Aorta (tissue), 5 donors: ENCODE measurements at places on chromosomes 11 and 22. TPM values are rescaled to one million over a fixed set of nuclear protein-coding genes. Genes with fewer than 3 reads are reported as not detected.

The PRG3 gene
- total RNA-seq = not detected

The EHD1 gene
- 122 TPM for total RNA-seq

The GRAMD4 gene
- 37.1 TPM for total RNA-seq

The FIBIN gene
- total RNA-seq = 169 TPM

- DNase-seq = no peak
Observed at GRCh38 chr22:34587357-34588356, 478.3 kb upstream of the ISX start.

- DNase-seq = no peak
Observed at GRCh38 chr11:94060401-94060800, 39.2 kb downstream of the HEPHL1 start.

- DNase-seq = no peak
Observed at GRCh38 chr11:63534895-63535461, 1.6 kb upstream of the PLAAT4 start.

DNA sequence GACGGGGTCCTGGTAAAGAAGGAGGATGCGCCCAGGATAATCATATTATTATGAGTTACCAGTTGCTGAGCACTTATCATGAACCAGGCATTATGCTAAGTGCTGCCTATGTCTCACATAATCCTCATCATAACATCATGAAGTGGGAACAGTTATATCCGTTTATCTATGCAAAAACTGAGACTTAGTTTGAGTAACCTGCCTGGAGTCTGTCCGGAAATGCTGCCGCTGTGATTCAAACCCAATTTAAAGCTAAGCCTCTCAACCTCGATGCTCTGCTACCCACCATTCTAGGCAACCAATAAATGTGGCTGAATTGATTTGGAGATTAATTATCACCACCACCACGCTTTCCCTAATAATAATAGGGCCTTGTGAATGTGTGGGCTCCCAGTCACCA lies 111.5 kb upstream of the CLMP start:
- DNase-seq = no peak

- no peak for DNase-seq
Observed at GRCh38 chr11:2886191-2886894, 768 bp upstream of the CDKN1C start.

- DNase-seq = no peak
Observed at GRCh38 chr11:119125821-119126220, 4.4 kb downstream of the HINFP start.

- DNase-seq = no peak
Observed at GRCh38 chr22:40446203-40446602, 75.8 kb downstream of the SGSM3 start.

GRCh38 chr22:45212992-45213751 lies 27.5 kb downstream of the KIAA0930 start:
- peak; percentile 87 for DNase-seq

DNA sequence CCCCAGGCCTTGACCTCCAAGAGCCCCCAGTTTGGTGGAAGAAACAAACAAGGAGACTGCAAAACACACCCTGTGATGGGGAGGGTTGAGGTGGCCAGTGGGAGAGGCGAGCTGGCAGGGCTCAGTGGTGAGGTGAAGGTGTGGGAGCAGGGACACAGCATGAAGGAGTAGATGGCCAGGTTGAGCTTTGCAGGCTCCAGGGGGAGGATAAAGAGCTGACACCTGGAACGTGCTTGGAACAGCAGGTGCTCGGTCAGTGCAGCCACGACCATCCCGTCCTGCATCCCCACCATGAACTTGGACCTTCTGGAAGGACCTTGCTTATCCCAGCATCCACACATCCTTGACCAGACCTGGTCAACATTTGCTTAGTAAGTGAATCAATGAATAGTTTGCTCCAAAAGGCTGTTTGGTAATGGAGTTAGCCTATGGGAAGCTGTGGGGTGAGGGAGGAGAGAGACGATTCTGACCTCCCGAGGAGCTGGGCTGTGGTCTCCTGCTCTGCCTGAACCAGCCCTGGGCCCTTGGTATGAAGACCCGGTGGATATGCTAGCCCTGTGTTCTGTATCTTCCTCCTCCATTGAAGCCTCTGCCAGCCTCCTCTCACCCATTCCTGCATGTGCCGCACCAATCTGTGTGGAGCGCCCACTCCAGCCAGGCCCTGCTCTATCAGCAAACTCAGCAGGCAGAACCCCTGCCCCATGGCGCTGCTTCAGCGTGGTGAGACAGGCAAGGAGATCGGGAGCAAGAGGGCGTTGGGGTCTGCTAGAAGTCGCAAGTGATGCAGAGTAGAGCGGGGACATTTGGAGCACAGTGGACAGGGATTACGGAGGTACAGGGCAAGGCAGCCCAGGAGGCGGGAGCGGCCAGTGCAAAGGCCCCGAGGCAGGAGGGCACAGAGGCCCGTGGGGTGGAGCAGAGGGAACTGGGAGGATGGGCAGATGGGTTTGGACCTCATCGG lies 9.9 kb downstream of the LINC01488 start:
- DNase-seq = peak; percentile 26

DNA sequence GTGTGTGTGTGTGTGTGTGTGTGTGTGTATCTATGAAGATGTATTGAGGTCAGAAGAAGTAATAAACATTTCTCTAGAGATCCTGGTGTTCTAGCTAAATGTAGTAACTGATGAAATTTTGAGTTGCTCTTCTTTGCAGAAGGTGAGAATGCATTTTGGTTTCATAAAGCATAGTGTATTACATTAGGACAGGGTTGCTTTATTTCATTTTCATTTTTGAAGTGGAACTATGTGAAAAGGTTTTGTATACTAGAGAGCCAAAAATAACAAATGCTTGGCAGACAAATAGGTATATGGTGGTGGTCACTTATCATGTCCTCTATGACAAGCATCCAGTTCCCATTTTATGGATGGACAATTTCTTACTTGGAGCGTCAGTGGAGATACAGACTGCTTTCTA lies 99.0 kb downstream of the CASP12 start:
- no peak for DNase-seq

DNA sequence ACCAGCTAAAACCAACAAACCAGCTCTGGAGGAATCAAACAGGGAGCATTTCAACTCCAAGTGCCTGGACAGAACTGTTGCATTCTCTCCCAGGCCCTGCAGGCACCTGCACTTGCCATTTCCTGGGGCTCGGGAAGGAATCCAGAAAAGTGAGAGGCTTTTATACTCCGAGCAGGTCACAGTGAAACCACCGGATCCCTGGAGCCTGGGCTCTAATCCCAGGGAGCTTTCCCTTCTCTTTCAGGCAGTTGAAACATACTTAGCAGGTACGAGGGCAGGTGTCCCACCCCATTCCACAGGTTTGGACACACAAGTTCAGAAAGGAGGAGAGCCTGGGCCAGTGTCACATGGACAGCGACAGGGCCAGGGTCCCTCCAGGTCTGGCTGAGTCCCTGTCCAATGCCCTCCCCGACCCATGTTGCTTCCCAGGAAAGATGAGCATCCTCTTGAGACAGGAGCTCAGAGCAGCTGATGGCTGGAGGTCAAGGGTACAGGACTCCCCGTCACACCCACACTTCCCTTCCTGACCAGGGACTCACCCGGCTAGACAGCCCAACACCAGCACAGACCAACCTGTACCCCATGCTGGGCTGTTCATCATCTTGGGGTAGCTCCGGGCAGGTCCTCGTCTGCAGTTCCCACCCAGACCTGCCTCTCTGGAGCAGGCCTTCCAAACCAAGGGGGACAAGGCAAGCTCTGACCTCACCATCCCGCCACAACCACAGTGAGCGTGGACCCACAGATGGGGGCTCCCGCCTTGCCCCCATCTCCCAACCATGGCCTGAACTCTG lies 49.9 kb upstream of the CD5 start:
- DNase-seq = no peak

GRCh38 chr11:30091246-30091645 lies 74.4 kb upstream of the KCNA4 start:
- no peak for DNase-seq

DNA sequence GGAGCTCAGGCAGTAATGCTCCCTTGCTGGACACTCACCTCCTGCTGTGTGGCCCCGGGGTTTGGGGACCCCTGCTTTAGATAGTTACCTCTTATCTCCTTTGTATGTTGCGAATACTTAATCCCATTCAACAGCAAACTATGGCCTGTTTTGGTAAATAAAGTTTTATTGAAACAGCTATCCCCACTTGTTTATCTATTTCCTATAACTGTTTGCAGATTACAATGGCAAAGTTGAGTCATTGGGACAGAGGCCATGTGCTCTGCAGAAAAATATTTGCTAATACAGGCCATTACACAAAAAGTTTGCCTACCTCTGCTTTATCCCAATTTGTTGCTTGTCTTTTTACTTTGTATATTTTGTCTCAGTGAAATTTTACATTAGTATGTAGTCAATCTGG lies 68.4 kb downstream of the CACNA1I start:
- DNase-seq = no peak

DNA sequence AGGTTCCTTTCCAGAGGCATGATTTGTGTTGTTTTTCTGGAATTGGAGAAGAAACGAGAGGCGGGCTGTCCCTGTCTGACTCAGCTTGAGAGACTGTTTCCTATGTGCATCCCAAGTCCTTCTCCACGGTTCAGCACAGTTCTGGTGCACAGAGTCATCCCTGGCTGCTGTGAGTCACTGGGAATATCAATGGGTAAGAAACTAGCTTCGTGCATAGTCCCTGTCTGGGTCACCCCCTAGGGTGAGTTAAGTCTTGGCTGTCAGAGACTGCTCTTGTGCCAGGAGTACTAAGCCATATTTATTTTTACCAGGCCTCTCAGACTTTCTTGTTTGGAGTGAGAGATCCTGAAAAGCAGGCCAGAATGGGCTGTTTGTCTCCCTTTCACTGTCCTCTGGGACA lies 2.4 kb upstream of the LRP4 start:
- no peak for DNase-seq

GRCh38 chr11:15114501-15115475 lies at the start of gene INSC:
TSS of gene INSC (plus strand) at chr11:15114923. CDS start at chr11:15149175, 34,252 bp downstream.
- peak; percentile 78 for DNase-seq

DNA sequence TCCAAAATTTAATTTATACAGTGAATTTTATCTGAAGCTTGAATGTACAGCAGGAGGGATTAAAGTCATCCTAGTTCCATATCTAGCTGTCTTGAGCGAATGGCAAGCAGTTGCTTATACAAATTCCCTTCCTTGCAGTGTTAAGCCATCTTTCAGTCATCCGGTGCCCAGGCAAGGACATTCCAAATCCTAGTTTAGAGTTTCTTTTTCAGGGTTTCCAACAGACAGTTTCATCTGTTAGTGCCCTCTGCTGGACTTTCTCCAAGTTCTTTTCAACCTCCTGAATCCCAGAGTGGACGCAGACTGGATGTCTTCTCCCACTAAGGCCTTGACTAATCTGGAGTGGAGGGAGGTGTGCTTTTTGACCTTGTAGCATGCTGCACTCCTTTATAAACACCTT lies 45.4 kb downstream of the GRAMD1B start:
- DNase-seq = no peak

- no peak for DNase-seq
Observed at GRCh38 chr11:46948378-46949131, 12.0 kb downstream of the CSTPP1 start.

- peak; percentile 28 for DNase-seq
Observed at GRCh38 chr11:126518972-126519690, 163.6 kb downstream of the ST3GAL4 start.

DNA sequence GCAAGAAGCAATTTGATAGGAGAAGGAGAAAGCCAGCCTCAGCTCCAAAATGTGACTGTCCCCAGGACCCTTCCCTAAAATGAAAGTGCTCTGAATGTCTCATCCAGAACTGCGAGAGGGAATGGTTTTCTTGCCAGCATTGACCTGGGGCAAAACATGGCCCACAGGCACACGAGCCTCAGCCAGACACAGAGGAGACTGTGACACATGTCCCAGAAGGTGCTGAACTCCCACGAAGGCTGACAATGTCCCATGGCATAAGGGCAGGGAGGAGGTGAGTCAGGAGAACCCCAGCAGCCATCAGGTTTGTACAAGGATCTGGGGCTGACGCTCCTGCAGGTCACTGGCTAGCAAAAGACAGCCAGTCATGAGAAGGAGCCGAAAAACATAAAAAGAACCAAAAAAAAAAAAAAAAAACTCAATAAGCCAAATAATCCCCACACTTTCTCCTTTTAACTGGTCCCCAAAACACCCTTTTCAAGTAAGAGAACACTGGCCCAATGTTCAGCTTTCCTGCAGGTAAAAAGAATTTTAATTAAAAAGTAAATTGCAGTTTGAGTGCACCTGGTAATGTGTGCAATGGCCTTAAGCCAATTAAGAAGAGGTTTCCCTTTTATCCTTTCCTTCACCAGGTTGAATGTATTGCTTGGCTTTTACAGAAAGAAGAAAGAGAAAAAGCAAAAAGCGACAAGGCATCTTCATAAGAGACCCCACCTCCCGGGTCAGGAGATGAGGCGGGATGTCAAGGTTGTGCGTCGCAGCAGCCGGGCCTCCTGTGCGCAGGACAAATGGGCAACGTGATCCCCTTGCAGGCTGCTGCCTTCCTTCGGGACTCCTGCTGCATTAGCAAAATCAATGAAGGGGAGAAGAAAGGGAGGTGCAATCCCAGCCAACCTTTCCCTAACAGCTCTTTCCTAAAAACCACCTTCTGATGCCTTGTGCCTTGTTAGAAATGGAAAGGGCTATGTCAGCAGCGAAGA lies 43.6 kb downstream of the GALNT18 start:
- no peak for DNase-seq

DNA sequence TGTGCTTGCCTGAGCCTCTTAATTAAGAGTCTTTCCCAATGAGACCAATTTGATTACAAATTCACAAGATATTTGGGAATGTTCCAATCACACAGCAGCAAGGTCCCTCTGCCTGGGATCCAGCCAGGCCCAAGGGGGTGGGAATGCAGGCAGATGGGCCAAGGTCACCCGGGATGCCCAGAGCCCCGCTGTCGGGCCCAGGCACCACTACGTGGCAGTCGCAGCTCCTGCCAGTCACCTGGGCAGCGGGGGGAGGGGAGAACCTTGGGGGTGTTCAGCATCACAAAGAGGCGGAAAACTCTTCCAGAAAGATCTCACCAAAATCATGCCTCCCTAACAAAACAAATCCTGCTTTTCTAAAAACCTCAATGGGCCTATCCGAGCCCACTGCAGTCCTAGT lies 30.9 kb downstream of the PPM1F start:
- DNase-seq = no peak

GRCh38 chr22:21964918-21965484 lies 12.4 kb upstream of the PPM1F start:
- DNase-seq = no peak
